ENCODE measurements at places on chromosomes 1 and 21.

GRCh38 chr1:53172426-53173128, 24.0 kb upstream of the CPT2 start:
- DNase-seq, result no peak

- no peak for DNase-seq
Observed at GRCh38 chr1:24526940-24527542, 24.4 kb downstream of the RCAN3 start.

DNA sequence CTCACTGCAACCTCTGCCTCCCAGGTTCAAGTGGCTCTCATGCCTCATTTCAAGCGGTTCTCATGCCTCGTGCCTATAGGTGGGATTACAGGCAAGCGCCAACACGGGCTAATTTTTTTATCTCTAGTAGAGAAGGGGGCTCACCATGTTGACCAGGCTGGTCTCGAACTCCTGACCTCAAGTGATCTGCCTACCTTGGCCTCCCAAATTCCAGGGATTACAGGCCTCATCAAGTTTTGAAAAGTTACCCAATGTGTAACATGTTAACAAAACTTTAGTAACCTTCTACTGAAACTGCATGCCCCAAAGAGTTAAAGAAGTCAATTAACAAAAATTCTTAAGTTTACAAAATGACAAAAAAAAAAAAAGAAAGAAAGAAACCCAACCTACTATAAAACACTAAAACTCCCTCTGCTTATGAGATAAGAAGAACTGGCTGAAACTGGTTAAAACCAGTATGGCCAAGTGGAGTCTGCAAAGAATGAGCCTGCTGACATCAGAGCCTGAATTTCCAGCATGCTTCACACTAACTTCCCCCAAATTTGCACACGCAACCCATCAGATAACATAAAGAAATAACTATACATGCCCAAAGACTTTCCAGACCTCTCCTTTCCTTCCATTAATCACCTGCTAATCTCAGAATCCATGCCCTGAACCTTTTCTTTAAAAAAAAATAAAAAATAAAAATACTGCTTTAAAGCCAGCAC, 25.5 kb upstream of the PSMG1 start:
- DNase-seq, result no peak

DNA sequence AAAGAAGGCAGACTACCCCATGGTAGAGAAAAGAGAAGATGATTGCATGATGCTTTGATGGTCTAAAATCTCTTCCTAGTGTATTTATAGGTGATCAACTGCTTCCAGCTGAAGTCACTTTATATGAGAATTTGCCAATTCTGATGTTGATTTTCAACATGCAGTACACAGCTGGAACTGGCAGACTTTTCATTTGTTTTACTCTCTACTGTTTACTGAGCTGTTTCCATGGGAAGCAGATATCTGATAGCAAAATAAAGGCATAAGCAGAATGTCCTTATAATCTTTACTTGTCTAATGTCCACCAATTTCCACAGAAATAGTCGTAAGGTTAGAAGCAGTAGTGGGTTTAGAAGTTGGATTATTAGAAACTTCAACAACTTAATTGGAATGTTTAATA, 74.9 kb downstream of the SYDE2 start:
- DNase-seq, result no peak

- DNase-seq, result no peak
Observed at GRCh38 chr1:116476321-116476720, 94.5 kb downstream of the CD58 start.

DNA sequence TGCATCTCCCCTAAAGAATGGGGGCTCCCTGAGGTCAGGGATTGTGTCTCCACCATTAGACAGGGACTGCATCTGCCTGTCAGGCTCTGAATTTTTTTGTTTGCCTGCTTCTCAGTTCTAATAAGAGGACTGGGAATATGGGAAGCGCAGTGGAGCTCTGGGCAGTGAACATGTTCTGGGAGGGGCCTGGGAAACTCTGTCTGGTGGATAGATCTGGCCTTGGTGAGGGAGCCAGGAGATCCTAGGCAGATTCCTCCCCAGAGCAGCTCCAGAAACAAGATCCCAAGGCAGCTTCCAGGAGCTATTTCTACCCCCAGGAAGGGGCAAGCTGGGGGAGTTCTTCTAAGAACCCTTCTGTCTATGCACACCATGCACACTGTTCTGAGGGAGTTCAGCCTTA, 12.6 kb upstream of the MYOG start:
- no peak for DNase-seq

- no peak for DNase-seq
Observed at GRCh38 chr1:47002211-47002610, 21.3 kb upstream of the CYP4X1 start.
